ENCODE measurements at places on chromosomes 2 and 18.

GRCh38 chr2:121038891-121039616 is 245.9 kb downstream of the TFCP2L1 start:
- no peak for DNase-seq

GRCh38 chr2:159922563-159922962 is 124.6 kb upstream of the CD302 start:
- no peak for DNase-seq

DNA sequence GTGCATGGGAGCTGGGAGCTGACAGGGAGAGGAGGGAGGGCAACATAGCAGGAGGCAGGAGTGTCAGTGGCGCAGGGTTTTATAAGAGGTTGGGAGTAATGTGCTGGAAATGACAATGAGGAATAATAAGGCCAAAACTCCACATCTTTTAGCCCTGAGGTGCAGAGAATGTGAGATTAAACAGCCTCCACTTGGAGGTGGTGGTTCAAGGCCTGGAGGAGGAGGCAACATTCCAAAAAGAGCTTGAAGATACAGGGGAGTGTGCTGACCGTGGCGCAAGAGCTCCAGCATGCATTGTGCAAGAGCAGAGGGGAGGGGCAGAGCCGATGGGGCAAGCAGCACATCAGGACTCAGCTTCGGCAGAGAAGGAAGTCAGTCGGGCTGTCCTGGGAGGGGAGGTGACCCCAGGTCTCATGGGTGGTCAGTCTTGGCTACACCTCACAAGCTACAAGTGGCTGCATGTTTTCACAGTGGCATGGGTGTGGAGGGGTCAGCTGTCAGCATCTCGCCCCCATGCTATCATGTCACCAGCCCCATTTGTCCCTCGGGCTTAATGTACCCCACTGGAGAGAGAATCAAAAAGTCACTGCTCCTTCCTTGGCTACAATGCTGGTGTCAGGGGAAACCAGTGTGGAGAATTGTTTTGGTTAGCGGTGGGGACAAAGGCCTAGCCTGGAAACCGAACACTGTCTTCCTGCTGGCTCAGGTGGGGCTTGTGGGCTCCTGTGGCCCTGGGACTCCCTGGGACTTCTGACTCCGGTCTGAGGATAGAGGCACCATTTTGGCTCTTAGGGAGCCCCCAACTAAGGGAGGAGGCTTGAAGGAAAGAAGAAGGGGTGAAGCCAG is 208.0 kb downstream of the ZFP36L2 start:
- DNase-seq: no peak

DNA sequence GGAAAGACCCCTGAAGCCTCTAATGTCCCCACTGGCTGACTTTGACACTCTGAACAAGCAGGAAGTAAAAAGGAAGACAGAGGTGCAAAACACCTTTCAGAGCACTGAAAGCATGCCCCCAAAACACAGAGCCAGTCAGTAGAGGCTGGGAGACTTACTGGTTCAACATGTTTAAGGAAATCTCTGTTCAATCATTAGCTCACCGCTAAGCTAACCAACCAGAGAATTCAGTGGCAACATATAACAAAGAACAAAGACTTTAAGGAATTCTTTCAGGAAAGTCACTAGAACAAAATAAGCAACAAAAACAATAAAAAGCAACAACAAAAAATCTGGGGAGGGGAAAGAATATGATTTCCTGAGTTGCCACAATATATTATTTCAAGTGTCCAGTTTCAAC is 24.1 kb upstream of the RNU4ATAC start:
- no peak for DNase-seq

GRCh38 chr18:432791-433190 is 67.7 kb downstream of the COLEC12 start:
- no peak for DNase-seq

DNA sequence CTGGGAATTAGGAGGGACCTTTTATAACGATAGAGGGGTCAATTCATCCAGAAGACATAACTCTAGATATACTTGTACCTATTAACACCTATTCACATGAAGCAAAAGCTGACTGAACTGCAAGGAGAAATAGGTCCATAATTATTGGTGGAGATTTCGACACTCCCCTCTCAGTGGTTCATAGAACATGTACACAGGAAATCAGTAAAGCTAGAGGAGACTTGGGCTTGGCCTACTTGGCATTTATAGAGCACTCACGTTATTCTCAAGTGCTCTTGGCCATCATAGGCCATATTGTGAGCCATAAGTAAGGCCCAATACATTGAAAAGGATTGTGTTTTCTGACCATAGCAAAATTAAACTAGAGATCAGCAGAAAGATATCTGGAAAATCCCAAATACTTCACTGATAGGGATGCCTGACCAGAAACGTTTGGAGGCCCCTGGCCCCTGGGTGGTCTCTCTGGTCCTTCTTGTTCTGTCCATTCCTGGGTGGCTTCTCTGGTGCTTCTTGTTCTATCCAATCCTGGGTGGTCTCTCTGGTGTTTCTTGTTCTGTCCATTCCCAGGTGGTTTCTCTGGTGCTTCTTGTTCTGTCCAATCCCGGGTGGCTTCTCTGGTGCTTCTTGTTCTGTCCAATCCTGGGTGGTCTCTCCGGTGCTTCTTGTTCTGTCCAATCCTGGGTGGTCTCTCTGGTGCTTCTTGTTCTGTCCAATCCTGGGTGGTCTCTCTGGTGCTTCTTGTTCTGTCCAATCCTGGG is 49.0 kb downstream of the SNED1 start:
- DNase-seq: no peak

GRCh38 chr2:231373786-231374349 is 21.6 kb upstream of the B3GNT7 start:
- no peak for DNase-seq

DNA sequence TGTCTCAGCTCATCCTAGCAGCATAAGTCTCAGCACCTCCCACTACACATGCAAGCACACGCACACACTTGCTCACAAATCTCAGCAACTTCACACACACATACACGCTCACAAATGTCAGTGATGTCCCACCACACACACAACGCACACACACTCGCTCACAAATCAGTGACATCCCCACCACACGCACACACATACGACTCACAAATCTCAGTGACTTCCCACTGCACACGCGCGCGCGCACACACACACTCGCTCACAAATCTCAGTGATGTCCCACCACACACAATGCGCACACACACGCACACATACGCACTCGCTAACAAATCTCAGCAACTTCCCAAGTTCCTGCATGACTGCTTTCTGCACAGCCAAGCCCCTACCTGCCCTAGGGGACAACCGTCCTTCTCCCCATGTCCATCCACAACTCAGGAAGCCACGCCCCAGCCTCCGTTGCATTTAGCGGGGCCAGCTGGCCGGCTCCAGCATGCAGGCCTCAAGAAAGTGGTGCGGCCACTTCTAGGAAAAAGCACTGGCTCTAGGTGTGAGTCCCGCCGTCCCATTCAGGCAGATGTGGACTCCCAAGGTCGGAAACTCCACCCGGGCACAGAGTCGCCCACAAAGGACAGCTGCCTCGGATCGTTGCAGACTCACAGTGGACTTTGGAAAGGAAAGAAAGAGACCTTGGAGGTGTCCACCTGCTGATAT is 180.1 kb upstream of the SALL3 start:
- no peak for DNase-seq

DNA sequence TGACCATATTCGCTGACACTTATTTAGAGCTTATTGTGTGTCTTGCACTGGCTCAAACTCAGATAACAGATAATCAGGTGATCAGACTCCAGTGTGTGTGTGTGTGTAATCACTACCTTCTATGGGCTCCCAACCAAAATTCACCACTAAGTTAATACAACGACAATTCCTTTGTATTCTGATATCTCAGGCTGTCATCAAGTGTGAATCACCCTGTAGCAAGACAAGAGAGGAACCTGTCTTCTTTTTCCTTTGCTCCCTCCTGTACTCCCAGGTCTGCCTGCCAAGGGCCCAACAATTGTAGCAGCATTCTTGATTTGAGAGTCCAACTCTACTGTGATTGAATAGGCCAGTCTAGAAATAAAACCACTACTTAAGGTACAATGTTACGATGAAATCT is 25.8 kb downstream of the ITGB6 start:
- DNase-seq: no peak

GRCh38 chr18:59276047-59276446 is 2.8 kb upstream of the RAX start:
- DNase-seq: no peak

- DNase-seq: no peak
Measured at GRCh38 chr2:157748371-157749142, 119.9 kb upstream of the ACVR1C start.

- DNase-seq: no peak
Measured at GRCh38 chr2:129400826-129401225, 578.6 kb upstream of the RAB6C start.

DNA sequence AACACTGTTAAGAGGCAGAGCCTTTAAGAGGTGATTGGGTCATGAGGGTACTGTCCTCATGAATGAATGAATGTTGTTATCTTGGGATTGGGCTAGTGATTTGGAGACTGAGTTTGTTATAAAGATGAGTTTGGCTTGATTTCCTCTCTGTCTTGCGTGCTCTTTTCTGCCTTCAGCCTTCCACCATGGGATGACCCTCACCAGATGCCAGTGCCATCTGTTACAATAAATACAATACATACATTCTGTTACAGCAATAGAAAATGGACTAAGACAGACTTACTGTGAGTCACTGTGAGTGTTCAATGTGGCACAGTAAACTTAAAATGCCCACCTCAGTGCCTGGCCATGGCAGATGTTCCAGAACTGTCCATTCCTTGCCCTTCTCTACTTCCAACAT is 95.0 kb upstream of the ZFP36L2 start:
- no peak for DNase-seq

DNA sequence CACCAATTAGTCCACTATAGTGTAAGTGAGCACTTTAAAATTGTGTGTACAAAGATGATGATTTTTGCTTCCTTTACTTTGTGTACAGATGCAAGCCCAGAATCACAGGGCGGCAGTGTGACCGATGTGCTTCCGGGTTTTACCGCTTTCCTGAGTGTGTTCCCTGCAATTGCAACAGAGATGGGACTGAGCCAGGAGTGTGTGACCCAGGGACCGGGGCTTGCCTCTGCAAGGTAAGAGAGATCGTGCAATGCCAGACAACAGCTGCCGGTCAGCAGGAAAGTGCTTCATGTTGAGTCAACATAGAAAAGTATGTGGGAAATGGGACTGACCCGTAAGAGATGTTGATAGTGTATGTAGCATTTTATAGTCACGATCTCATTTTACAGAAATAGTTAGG is 156.8 kb upstream of the TTC39C start:
- DNase-seq: no peak

- DNase-seq: no peak
Measured at GRCh38 chr2:234031207-234031606, 19.3 kb upstream of the SPP2 start.

- DNase-seq: no peak
Measured at GRCh38 chr2:106554411-106554810, 67.2 kb downstream of the CD8B2 start.

DNA sequence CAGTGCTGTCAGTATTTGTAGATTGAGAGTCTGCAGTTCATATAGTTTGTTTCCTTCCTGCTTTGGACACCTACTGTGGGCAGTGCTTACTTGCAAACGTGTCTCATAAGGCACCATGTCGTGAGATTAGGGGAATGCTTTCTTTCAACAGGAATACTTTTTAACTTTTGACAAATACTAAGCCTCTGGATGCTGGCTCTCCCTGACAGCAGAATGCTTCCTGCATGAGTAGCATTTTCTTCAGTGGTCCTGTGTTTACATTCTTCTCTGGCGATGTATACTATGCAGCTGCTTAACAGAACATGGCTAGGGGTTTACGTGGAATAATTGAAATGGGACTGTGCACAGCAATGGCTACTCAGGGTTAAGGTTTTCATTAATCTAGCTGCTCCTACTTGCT is 807.5 kb downstream of the MBD2 start:
- no peak for DNase-seq

GRCh38 chr2:129443865-129444739 is 535.4 kb upstream of the RAB6C start:
- DNase-seq: no peak

DNA sequence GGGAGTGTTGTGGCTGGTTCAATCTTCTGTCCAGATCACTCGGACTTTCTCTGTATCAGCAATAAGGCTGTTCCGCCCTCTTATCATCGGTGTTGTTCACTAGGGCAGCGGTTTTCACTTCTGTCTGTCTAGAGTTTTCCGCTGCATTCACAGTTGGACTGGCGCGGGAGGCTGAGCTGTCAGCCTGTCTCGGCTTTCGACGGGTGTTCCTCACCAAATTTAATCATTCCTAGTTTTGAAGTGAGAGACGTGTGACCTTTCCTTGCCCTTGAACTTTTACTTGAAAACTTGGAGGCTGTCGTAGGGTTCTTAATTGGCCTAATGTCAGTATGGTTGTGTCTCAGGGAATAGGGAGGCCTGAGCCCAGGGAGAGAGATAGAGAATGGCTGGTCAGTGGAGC is 108.3 kb downstream of the NFATC1 start:
- DNase-seq: no peak

DNA sequence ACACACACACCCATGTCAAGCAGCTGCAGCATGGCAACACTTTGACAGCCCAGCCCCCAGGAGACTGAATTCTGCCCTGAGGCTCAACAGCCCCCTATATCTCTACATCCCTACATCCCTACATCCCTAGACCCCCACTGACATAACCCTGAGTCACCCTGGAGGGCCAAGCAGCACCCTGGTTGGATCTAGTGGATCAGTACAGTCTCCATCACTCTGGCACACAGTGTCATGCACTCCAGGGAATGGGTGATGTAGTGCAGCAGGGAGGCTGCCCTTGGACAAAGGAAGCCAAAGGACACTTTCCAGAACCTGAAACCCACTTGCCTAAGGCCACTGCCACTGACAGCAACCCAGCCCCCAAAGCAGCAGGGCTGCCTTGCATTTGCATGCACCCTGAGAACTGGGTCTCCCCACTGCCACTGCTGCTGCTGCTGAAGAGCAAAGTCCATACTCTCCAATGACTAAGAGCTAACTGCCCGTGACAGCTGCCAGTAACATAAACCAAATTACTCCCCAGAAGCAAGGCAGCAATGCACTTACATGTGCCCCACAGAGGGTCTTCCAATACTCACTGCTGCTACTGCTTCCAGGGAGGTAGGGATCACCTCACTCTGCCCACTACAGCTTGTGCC is 681.6 kb upstream of the KLHL29 start:
- DNase-seq: no peak

DNA sequence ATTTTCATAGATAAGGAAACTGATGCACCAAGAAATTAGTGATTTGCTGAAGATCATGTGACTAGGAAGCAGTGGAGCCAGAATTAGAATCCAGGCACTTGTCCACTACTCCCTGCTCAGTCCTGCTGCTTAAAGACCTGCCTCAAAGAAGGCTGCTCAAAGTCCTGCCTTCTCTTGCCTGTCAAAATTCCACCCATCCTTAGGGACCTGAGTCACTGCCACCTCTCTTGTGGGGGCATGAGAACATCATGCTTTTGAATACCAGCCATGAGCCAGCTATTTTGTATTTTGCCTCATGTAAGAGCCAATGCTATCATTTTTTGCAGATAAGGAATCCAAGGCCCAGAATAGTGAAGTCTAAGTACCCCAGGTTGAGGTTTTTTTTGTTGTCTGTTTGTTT is 47.1 kb downstream of the DDX1 start:
- DNase-seq: no peak

DNA sequence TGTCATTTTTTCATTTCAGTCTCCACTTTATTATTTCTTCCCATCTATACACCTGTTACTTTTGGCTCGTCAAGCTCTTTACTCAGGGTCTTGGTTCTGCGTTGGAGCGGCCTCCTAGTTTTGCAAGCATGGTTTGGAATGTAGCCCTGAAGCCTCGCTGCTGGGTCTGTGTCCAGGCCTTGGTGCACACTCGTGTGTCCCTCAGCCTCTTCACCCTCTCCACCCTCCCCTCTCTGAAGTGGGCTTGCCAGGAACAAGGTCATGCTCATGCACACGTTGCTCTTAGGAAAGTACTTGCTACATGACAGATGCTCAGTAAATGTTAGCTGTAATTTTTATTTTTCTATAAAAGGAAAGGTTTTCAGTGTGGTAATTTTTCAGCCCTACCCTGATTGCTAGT is 147.0 kb downstream of the ATP9B start:
- no peak for DNase-seq

Measured in T follicular helper cell (primary cell).